ENCODE measurements at places on chromosomes 16 and 17.

GRCh38 chr17:31371511-31372097, 19.9 kb upstream of the RAB11FIP4 start:
- DNase-seq, result no peak

GRCh38 chr17:34301986-34302385, 16.4 kb downstream of the CCL11 start:
- no peak for DNase-seq

GRCh38 chr17:32813021-32813420, 63.9 kb downstream of the MYO1D start:
- DNase-seq, result no peak

GRCh38 chr16:3842994-3843393, 37.5 kb downstream of the CREBBP start:
- DNase-seq, result no peak

GRCh38 chr17:28745786-28746411, 2.1 kb downstream of the TRAF4 start:
- no peak for DNase-seq

GRCh38 chr17:56510554-56511342, 82.8 kb upstream of the NOG start:
- no peak for DNase-seq
